ENCODE measurements at places on chromosomes 6 and 20.

DNA sequence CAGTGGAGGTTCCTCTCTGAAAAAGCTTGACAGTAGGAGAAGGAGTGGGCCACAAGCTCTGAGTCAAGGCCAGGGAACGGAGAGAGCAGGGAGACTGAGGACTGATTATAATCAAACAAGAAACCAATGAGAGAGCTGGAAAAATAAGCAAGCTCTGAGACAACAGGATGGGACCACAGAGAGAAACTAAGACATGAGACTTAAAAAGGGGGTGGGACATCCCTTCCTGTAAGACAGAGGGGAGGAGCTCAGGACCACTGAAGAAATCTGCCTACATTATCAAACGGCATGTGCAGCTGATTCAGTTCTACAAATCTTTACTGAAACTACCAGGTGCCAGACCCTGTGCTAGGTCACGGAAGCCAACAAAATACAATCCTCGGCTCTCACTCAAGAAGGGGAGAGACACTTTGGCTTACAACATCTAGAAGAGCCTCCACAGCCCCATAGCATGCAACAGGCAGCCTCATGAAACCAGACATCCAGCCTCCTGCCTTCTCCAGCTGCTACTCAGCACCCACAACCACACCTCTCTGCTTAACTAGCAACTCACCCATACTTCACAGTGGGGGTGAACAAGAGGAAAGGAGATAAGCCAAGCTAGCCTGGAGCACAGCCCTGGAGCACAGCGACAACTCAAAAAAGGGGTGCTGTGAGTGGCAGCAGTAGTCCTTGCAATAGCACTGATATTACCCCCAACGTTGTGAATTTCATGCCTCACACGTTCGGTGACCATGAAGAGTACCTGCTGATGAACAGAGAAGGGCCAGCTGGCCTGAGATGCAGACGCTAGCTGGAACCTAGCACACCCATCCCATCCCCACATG lies 39.1 kb upstream of the ANKRD60 start:
- no peak for DNase-seq

GRCh38 chr6:148890652-148891404 lies 144.0 kb downstream of the UST start:
- DNase-seq, result no peak

DNA sequence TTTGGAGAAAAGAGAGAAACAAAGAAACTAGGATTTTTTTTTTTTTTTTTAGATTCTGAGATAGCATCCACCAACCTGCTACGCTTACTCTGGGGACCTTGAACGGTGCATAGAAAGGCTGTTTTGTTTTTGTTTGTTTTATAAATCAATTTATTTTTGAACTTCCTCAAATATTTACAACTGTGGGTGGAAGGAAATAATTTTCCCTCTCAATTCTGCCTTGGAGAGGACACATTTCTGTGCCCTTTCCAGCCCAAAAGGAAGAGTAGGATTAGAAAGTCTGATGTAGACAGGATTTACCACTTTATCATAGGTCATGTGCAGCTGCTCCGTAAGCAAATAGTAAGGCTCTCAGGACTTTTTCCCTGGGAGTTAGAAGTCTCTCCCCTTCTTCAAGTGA lies 190.5 kb downstream of the NKAIN2 start:
- DNase-seq, result no peak

DNA sequence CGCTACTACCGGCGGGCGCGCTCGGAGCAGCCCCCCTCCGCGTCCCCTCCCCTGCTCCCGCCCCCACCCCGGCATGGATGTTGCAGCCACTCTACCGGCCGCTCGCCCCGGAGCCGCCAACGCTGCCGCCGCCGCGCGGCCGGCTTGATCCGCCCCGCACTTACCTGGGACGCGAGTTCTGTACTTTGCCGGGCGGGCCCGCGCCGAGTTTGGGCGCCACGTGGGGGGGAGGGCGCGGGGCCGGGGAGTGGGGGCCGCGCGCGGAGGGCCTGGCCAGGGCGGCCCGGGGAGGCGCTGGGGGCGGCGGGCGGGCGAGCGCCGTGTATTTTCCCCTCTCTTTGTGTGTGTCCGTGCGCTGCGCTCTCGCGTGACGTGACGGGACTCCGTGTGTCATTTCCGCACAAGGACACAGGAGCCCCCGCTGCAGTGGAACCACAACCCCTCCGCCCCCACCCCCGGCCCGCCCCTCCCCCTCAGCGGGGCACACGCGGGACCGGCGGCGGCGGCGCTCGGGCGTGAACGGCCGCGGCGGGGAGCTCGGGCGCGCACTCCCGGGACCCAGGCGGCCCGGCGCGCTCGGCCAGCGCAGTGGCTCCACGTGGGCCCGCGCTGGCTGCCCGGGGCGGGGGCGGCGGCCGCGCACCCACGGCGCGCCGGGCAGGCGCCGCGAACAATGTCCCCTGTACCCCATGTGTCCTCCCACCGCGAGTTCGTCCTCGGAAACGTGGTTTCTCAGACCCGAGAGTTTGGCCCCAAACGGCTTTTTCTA lies at the start of gene BEND3:
BEND3 (minus strand) TSS at position 590 of the 769 bp plus-strand sequence. CDS start 16,230 bp downstream, outside the sequence.
- DNase-seq, result no peak

GRCh38 chr6:116047173-116047933 lies 13.3 kb downstream of the FRK start:
- no peak for DNase-seq

GRCh38 chr6:42409581-42409980 lies 42.1 kb downstream of the TRERF1 start:
- DNase-seq, result no peak

DNA sequence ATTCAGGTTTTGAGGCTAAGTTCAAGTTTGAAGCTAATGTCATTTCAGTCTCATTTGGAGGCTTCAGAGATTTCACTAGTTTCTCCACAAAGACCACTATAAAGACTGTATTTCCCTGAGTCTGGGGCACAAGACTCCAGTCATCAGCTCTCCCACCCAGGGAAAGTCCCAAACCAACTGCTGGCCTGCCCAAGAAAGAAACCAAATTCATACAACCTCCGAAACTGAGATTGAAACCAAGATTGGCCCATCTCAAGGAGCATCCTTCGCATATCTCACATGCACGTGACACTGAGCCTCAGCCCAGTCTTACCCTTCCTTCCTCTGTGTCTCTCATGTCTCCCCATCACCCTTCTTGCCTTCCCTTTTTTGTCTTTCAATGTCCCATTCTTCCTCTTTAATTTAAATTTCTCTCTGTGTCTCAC lies 3.5 kb upstream of the LTA start:
- no peak for DNase-seq

GRCh38 chr20:32711346-32711745 lies 31.9 kb downstream of the COMMD7 start:
- no peak for DNase-seq

DNA sequence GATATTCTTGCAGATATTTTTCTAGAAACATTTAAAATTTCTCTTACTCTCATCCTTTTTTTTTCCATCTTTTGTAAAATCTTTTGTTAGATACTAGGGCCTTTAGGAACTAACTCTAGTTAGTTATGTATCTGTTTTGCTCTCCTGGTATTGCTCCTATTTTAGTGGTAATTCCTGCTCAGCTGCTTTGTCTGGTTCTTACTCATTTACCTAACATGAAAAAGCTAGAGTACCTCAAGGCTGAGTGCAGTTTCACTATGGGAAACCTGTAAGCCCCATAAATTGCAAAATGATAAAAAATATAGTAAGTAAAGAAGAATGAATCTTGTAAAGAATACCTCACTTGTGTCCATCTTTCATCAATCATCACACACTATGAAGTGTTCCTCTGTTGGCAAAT lies 1602.0 kb downstream of the GRIK2 start:
- no peak for DNase-seq

DNA sequence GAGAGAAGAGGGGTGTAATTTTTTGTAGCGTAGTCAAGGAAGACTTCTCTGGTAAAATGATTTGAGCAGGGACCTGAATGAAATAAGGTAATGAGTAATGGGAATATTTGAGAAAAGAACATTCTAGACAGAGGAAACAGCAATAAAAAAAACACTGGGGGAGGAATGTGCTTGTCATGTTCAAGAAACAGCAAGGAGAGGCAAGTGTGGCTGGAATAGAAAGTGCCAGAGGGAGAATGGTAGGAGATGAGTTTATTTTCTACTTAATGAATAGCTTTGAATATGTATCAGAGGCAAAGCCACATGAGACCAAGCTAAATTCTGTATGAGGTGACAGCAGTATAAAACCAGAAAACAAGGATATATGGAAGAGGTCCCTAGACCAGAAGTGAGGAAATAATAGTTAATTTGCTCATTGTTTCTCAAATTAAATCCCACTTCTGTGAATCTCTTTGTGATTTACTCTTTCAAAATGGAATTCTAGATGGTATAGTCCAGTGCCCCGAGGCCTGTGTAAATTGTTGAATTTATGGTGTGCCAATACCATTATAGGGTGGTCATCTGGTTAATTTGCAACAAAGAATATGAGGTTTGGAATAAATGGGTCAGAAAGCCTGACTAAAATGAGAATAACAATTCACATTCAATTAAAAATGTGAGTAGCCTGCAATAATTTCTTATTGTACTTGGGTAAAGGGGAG lies 170.2 kb downstream of the CDKAL1 start:
- no peak for DNase-seq

- DNase-seq, result no peak
Observed at GRCh38 chr6:27140999-27141528, 106.4 kb upstream of the PRSS16 start.

- no peak for DNase-seq
Observed at GRCh38 chr20:50265245-50265946, 74.8 kb downstream of the CEBPB start.

DNA sequence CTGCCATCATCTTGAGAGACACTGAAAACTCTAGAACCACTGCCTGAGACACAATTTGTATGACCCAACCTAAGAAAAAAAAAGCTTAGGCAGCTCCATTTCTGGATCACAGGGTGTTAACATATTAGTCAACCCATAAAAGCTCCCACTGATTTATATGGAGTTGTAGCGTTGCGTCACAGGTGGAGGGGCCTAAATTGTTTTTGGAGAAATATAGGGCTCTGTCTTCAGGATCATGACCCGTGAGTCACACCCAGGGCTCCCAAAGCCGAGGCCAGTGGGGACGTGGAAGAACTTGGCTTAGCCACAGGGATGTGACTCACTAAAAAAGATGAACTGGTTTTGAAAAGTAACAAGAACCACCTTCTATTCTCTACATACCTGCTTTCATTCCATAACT lies 116.5 kb upstream of the BMP2 start:
- DNase-seq, result no peak

DNA sequence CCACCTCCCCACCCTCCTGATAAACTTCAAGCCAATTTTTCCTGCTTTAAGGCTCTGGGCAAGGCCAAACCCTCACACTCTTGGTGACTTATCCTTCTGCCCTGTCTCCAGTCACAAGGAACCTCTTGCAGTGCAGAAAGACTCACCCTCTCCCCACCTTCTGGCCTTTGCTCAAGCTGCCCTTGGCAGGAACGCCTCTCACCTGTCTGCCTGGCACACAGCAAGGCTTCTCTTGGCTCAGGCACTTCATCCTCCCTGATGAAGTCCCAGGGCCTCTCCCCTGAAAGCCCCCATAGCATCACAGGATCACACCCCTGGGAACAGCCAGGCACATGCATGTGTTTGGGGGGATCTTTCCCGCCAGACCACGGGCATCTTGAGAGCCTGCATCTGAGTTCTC lies 68.8 kb upstream of the NNAT start:
- DNase-seq, result no peak

Data from activated naive CD4-positive, alpha-beta T cell (primary cell).